ENCODE measurements at places on chromosomes 16 and 17.

DNA sequence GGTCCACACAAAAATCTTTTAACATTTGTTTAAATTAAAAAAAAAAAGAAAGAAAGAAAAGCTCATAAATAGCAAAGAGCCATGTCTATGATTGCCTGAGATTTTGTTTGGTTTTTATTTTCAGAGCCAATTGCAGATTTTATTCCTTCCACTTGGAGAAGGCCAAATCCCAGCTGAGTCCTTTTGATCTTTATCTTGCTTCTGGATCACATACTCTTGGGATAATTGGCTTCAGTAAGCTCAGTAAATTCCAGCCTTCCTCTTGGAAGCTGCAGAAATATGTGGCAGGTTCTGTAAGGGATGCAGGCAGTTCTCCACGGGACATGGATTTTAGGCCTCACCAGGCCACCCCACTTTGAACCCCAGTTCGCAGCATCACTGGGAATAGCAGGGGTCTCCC lies 63.3 kb upstream of the TMC5 start:
- DNase-seq, result no peak

GRCh38 chr17:42494673-42495072 lies 36.0 kb downstream of the ATP6V0A1 start:
- DNase-seq, result no peak

DNA sequence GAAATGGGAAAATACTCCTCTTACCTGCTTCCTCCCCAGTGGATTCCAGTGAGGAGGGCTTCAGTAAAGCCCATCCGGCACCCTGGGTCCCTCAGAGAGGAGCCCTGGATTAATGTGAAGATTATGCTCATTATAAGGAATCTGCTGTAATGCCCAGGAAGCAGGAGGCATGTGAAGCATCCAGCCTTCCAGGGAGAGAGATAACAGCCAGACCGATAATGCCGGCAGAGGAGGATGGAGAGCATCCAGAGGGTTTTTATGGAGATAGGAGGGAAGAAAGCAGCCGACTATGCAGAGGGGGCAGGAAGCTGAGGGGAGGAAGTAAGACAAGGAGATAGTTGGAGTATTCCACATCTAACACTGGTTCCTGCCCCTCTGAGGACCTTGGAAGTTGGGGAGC lies 53.7 kb upstream of the TMEM132E start:
- DNase-seq, result no peak

GRCh38 chr17:48544349-48545021 lies 424 bp downstream of the HOXB2 start:
- DNase-seq, result no peak

DNA sequence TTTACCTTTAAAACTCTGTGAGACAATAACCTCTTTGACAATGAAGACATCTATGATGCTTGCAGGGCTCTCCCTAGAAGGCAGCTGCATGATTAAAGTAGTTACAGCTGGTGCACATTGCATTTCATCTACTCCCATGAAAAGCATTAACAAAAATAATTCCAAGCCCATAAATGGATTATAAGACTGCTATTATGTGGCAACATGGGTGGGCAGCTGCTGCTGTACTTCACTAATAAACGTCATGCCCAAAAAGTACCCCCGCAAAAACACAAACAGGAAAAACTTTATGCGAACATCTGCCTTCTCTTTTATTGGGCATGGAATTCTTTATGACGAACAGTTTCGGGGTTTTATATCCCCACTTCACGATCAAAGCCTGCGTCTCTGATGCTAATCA lies 224.9 kb downstream of the CA10 start:
- DNase-seq, result no peak

- no peak for DNase-seq
These were observed 76.3 kb upstream of the TBC1D3K start for GRCh38 chr17:37847811-37848331.

DNA sequence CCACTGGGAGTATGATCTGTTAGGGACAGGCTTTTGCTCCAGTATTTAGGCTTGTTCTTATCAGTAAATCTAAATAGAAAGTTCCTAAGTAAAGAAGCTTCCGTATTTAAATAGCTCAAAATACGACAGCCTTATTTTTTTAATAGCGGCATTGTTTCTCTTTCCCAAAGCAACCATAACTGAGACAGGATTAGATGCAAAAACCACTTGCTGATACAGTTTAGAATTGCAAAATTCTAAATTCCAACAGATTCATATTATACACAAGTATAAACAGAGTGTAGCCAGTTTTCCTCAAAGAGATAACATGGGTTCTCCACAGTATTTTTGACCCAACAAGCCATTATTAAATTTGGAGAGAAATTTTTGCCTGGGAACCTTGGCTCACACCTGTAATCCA lies 276.7 kb downstream of the FTO start:
- no peak for DNase-seq

- DNase-seq, result no peak
These were observed 127.8 kb downstream of the SSH2 start for GRCh38 chr17:29802246-29802645.

DNA sequence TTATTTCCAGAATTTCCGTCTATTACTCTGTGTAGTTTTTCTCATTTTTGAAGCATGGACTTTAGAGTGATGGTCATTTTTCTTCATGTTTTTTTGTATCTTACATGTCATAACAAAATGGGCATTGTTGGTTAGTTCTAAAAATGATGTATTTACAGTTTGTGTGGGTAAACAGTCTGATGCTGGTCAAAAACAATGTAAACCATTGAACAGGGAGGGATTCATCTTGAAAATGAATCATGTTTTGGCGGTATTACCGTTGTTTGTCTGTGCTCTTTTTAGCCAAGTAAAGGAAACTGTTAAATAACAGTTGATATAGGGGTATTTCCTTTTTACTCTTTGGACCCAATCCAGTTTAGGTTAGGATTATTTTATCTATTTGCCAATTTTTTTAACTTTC lies 315.8 kb downstream of the BCAS3 start:
- DNase-seq, result no peak

- DNase-seq, result no peak
These were observed 7.8 kb upstream of the KIAA0513 start for GRCh38 chr16:85019659-85020245.

- no peak for DNase-seq
These were observed 60.4 kb upstream of the IRX6 start for GRCh38 chr16:55263271-55264250.

DNA sequence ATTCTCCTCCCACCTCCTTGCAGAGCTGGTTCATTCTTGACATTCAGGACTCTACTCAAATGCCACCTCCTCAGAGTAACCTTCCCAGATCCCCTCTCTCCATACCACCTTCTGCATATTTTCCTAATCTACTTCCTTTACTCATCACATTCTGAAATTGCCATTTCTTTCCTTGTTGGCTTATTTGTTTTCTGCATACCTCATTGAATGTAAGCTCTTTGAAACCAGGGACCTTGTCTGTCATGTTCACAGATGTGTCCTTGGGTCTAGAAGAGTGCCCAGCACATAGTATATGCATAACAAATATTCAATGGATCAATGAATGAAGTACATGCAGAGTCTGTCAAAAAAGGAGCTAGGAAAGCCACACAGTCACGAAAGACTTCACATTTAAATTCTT lies 7.8 kb upstream of the LONP2 start:
- no peak for DNase-seq
